ENCODE measurements at places on chromosomes 11 and 22.

DNA sequence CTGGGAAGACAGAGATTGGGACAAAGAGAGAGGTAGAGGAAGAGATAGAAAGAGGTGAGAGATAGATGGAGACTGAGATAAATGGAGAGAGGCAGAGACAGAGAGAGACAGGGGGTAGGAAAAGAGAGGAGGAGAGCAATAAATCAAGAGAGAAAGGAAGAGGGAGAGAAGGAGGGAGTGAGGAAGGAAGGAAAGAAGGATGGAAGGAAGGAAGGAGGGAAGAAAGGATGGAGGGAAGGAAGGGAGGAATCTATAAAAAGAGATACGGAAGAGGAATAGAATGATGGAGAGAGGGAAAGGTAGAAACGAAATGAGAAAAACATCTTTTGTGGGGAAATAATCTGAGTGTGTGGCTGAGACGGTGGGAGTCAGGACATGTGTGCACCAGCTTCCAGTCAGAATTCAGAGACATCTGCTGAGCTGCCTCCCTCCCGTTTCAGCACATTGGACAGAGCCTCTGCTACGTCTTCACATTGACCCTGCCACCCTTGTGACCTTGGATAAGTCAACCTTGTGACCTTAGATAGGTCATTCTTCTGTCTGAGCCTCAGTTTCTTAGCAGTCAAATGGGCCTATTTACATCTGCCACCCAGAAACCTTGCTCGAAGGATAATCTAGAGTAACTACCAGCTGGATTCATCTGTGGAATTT lies 417.8 kb downstream of the MIAT start:
- no peak for DNase-seq

DNA sequence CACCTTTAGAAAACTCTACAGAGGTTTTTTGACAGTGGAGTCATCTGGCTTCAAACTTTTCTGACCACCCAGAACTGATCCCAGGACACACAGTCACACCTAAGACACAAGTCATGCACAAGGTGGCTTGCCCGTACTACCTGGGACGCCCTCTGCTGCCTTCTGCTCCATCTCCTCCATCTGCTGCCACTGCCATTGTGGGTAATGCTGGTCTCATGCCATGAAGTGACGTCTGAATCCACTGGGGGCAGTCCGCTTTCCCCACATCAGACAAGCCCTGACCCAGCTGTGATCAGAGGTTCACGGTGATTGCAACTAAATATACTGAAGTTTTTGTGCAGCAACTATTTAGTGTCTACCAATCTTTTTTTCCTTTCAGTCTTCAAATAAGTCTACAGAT lies 5.4 kb upstream of the NDUFS8 start:
- peak; percentile 23 for DNase-seq

- DNase-seq = peak; percentile 92
Observed at GRCh38 chr11:62678770-62679696, at the start of gene UBXN1. Gene UBXN1 (minus strand): TSS chr11:62679073. CDS start chr11:62678923, 150 bp downstream.

- no peak for DNase-seq
Observed at GRCh38 chr22:35586771-35587170, 30.4 kb downstream of the MB start.

DNA sequence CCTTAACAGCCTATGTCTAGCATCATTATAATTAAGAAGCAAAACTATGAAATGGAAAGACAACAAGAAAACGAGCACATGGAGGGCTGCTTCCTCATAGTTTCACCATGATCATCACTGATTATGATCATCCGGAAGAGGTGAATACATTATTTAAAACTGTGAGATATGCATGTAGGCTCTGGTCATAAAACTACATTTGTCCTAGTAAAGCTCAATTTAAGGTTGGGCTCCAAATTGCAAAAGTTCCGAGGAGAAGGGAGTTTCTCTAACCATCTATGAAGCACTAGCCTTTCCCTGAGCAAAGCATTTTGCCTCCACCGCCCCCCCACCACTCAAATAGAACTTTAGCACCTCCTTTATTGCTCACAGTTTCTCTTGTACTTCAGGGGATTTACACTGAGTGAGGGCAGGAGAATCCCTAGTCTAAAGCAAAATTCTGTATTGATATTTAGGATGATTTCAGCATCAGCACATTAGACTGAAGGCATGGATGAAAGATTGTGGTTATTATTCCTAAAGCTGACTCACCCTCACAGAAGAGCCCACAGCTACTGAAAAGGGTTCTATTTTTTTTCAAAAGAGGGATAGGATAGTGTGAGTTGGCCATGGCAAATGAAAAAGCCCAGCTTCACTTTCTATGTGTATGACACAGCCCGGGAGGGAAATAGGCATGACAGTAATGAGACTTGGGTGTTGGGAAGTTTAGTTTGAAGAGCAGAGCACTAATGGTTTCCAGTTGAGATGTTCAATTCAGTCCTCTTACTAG lies 203.4 kb downstream of the CADM1 start:
- no peak for DNase-seq

- no peak for DNase-seq
Observed at GRCh38 chr11:100726680-100727079, 39.6 kb downstream of the ARHGAP42 start.

- no peak for DNase-seq
Observed at GRCh38 chr22:30198921-30199320, 47.6 kb downstream of the LIF start.

GRCh38 chr11:111283945-111284481 lies 14.3 kb upstream of the POU2AF3 start:
- no peak for DNase-seq

GRCh38 chr22:33563220-33563964 lies 356.9 kb downstream of the LARGE1 start:
- DNase-seq = no peak

- no peak for DNase-seq
Observed at GRCh38 chr11:120304526-120304925, 20.6 kb upstream of the TLCD5 start.

- DNase-seq = peak; percentile 17
Observed at GRCh38 chr22:22103078-22103875, 120.7 kb upstream of the TOP3B start.

- DNase-seq = no peak
Observed at GRCh38 chr11:111696556-111696955, 69.6 kb downstream of the PPP2R1B start.

DNA sequence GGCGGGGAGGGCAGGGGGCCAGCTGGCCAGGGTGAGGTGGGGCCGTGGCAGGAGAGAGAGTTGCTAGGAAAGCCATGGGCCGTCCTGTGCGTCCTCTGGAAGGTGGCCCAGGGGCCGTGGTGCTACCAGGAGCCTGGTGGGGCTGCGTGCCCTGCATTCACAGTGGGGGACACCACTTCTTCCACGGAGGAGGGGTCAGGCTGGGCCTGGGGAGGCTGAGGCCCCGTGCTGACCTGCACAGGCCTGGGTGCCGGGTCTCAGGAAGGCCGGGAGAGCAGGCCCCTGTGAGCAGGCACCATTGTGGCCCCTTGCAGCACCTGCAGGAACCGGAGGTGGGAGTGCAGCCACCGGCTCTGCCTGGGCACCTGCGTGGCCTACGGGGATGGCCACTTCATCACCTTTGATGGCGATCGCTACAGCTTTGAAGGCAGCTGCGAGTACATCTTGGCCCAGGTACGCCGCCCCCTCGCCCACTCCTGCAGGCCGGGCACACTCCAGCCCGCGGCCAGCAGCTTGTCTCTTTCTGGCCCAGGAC lies 12.0 kb downstream of the MUC5B start:
- DNase-seq = no peak

- DNase-seq = no peak
Observed at GRCh38 chr11:102111787-102112508, 1.7 kb downstream of the YAP1 start.
